Cerebellar nuclear complex (tissue), 1 donor: ENCODE measurements at places on chromosomes 4 and X.

GRCh38 chrX:118760025-118760424, 32.6 kb downstream of the IL13RA1 start:
- DNase-seq = no peak

GRCh38 chrX:96703816-96704215, 19.2 kb downstream of the DIAPH2 start:
- DNase-seq = no peak

- DNase-seq = no peak
These were observed 50.6 kb upstream of the RAPGEF2 start for GRCh38 chr4:159052315-159052714.

DNA sequence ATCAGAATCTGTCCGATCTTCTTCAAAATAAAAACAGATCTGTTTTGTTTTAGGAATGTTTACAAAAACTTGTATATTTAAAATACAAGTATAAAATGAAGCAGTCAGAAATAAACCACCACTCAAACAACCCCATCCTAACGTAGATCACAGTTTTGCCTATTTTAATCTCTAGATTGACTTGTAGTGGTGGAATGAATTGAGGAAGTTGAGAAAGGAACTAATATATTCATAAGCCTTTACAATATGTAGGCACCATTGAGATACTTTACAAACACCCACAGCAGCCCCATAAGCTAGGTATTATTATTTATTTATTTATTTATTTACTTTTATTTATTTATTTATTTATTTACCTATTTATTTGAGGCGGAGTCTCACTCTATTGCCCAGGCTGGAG, 52.3 kb upstream of the KLF3 start:
- DNase-seq = no peak

GRCh38 chr4:142324572-142324971, 521.5 kb downstream of the INPP4B start:
- no peak for DNase-seq

GRCh38 chr4:162162672-162163071, 1.1 kb downstream of the FSTL5 start:
- peak; percentile 55 for DNase-seq

DNA sequence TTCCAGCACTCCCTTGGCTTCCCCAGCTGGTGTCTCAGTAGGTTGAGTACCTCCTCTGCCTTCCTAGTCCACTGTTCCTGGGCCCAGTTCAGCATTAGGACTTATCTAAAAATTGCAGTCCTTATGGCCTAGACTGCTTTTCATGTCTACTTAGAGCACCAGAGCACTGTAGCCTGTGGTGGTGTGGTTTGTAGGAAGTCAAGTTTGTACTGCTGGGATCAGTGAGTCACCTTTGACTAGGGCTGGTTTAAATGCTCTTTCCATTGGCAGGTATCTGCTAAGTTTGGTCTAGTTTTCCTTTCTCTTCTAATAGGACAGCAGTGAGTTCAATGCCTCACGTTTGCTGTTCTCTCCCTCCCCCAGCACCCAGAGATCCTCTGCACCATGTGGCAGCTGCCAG, 233.6 kb upstream of the WDFY3 start:
- no peak for DNase-seq

GRCh38 chrX:10582945-10583344, 37.4 kb downstream of the MID1 start:
- DNase-seq = no peak
